ENCODE measurements at places on chromosomes 5 and 9.

DNA sequence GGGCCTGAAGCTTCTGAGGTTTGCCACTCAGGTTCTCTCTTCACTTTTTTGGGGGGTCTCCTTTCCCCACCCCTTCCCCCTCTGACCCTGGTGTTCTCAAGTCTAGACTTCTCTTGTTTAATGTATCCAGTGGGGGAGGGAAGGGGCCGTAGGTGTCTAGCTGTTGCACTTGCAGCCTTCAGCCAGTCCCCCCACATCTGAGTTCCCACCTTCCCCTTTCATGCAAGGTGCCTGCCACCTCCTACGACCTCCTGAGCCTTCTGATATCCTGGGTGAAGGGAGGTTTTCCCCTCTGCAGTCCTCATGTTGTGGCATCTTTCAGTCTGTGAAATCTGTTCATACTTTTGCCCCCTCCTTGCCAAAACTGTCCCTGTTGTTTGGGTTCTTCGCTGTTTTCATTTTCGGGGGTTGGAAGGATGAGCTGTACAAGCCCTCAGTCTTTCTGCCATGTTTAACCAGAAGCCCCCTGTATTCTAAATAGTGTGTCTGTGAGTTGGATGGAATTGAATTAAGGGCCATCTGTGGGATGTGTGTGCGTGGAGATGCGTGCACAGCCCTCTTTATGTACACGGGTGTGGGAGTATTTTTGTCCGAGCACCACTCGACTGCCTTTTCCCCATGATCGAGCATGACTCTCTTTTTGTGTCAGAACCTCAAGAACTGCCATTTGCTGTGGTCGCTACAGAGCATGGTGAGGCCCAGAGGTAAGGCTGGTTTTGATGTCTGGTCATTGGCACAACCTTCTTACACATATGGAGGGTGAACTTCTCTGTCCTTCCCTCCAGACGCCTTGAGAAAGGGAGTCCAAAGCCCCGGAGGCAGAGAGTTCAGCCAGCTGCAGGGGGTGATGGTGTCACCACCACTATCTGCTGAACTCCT is 23.6 kb downstream of the PRRC2B start:
- DNase-seq: no peak

DNA sequence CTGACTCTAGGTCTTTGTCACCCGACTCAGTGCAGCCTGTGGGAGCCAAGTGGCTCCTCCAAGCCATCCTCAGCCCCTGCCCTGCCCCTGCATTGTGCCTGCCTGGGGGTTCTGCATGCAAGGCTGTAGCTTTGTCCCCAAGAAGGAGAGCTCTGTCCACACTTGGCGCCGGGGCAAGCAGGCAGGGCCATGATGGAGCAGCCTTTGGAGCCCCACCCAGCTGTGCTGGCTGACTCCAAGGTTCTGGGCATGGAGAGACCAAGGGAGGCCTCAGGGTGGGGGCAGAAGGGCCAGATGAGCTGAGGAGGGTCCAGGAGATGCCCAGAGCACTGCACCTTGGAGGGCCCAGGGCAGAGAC is 226.2 kb downstream of the CACNA1B start:
- no peak for DNase-seq

DNA sequence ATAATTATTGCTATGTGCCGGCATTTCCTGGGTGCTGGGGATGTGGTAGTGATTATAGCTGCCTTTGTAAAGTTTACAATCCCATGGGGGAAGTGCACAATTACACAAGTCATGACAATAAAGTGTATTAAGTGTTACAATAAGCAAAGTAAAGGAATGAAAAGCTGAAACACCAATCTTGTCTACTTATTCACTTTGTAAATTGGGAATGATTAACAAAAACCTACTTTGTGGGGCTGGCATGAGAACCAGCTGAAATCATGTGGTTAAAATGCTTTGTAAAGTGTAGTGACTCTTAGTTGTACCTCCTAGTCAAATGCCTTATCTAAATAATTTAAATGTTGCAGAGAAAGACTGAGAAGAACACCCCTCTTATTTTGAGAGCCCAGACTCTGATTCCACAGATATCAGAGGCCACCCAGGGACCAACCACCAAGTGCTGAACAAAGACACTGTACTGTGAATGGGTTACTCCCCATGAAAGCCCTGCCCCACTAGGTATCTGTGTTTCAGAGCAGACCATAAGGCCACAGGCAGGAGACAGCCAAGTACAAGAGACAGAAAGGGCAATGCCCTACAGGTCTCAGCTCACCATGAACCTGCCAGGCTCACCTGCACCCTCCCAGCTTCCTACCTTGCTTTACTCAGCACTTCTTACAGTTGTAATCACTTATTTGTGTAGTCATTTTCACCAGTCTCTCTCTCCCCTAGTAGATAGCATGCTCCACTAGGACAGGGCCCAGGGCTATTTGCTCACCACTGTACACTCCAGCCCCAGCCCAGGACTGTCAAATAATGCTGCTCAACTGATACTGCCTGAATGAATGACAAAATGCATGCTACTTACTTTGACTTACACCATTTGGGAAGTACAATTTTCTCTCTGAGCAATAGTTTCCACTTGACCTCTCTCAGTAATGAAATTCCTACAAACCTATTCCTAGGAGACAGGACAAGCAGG is 101.6 kb upstream of the APC start:
- no peak for DNase-seq

DNA sequence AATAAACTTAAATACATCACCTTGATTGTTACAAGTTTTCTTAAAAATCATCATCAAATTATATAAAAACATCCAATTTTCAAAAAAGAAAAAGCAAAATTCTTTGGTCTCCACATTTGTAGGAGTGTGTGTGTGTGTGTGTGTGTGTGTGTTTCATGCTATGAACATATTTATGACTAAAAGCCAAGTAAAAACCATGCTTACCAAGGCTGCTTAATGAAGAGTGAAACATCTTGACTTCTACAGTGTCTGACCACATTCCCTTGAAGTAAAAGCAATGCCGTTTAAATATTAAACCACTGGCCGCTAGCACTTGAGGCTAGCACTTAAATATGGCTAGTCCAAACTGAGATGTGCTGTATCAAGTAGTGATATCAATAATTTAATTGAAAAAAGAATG is 549.1 kb upstream of the CCNG1 start:
- no peak for DNase-seq

- no peak for DNase-seq
Measured at GRCh38 chr9:94817291-94818177, 91.0 kb downstream of the AOPEP start.

DNA sequence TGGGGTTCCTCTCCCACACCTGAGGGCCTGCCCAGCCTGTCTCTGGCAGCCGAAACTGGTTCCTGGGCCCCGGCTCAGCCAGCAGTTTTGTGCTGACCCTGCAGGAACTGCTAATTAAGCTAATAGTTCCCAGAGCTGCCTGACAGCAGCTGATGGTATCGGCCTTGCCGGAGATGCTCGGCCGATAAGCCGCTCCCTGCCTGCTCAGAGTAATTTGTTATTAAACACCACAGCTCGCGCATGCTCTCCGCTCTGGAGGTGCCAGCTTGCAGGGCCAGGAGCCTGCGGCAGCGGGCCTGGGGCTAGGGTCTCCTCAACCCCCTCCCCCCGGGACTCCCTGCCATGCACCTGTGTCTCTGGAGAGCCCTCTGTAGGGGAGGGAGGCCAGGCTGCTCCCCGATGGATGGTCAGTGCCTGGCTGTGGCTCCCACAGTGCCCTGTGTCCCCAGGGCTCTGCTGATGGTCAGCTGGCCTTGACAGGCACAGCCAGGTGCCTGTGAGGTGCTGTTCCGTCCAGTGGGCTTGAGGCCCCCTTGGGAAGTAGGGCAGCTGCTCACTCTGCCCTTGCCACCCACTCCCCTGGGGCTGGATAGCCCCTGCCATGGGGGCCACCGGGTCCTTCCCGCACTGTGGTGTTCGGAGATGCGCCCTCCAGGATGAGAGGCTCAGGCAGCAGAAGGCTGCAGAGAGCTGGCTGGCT is 41.7 kb downstream of the RXRA start:
- DNase-seq: no peak

GRCh38 chr5:93756372-93756771 is 15.0 kb upstream of the POU5F2 start:
- DNase-seq: no peak

- DNase-seq: no peak
Measured at GRCh38 chr5:17365811-17366138, 132.3 kb upstream of the TAF11L2 start.

GRCh38 chr9:128206916-128207910 is 4.0 kb downstream of the DNM1 start:
- DNase-seq: no peak

GRCh38 chr5:147445917-147446316 is 64.0 kb downstream of the DPYSL3 start:
- DNase-seq: no peak

- no peak for DNase-seq
Measured at GRCh38 chr5:163424836-163425235, 12.6 kb upstream of the CCNG1 start.

GRCh38 chr5:107232293-107232692 is 438.4 kb downstream of the EFNA5 start:
- DNase-seq: no peak

- no peak for DNase-seq
Measured at GRCh38 chr9:120541921-120542320, 38.0 kb downstream of the CDK5RAP2 start.

DNA sequence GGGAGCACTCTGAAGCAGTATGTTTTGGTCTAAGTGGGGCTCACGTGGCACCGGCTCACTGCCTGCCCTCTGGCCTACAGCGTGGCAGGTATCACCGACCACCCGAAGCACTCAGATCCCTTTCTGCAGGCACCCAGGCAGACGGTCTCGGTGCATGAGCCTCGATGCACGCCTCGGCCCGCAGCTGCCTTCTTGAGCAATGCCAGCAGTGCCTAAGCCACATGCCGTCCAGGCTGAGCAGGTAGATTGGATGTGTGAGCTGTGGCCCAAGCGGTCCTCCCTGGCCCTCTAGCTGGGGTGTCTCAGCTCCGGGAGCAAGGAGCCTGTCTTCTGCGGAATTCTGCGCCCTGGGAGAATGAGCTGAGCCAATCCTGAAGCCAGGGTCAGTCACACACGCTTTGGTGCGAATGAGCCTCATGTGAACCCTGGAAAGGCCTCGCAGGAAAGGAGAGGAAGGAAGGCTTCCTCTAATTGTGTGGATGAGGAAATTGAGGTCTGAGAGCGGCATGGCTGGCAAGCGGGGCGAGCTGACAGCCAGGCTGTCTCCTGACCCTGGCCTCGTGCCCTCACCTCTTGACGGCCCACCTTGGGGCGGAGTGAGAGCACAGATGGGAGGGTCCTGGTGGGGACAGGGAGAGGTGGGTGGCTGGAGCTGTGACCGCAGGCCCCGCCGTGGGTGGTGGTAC is 14.4 kb downstream of the RXRA start:
- no peak for DNase-seq

- no peak for DNase-seq
Measured at GRCh38 chr9:35074141-35074540, 1.7 kb upstream of the VCP start.

DNA sequence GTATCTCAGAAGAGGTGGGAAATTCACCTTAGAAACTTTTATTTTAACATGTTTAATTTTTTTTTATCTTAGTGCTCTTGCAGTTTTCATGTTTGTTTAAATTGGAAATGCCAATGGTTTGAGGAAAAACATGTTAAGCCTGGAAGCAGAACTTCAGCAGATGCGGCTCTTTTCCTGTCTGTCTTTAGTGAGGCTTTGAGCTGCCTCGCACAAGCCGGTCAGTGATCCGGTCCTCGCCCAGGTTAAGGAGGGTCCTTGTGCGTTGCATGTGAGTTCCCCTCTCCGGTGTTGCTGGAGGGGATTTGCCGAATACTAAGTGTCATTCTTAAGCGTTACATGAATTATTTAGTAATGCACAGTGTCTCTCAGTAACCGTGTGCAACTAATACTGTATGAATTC is 9.4 kb upstream of the PLEKHG4B start:
- no peak for DNase-seq

GRCh38 chr5:14665101-14665822 is 744 bp downstream of the OTULIN start:
- no peak for DNase-seq

GRCh38 chr5:22560147-22560546 is 293.0 kb downstream of the CDH12 start:
- DNase-seq: no peak

- DNase-seq: no peak
Measured at GRCh38 chr5:35854248-35854647, 2.4 kb upstream of the IL7R start.

DNA sequence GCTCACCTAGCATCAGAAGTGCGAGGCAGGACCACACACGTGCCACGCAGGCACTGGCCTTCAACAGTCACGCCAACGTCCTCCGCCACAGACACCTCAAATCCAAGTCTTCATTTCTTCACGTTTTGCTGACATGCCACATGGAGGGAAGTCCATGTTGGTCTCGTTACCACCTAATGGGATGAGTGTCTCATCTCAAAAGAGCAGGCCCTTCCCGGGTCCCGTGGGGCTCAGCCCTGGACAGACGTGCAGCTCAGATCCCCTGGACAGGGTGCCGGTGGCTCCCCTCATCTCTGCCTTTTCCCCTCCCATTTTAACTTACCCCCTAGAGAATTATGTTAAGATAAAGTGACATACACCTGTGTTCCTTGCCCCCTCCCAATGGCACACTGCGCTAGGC is 76.8 kb downstream of the MRPL36 start:
- no peak for DNase-seq

- no peak for DNase-seq
Measured at GRCh38 chr5:5183933-5184332, 43.8 kb downstream of the ADAMTS16 start.
